Stimulated activated CD8-positive, alpha-beta memory T cell treated with anti-CD3 and anti-CD28 coated beads, Interleukin-2, amount 100 ng/mL, for 1 hour (primary cell): ENCODE measurements at places on chromosomes 13 and 19.

- DNase-seq: no peak
Observed at GRCh38 chr19:12331211-12331941, 2.1 kb downstream of the ZNF563 start.

DNA sequence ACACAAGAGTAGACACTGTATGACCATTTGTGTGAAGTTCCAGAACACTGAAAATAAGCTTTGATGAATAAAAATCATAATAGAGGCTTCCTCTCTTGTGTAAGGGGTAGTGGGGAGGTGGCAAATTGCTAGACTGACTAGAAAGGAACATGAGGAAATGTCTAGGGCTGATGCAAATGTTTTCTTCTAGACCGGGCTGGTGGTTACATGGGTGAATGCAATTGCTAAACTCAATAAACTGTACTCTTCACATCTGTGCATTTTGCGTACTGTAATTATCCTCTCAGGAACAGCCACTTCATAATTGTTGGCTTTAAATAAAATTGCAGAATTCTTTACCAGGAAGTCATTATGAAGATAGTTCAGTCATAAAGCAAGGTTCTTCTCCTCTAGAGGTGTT lies 5.2 kb upstream of the KBTBD7 start:
- DNase-seq: no peak

GRCh38 chr13:75415694-75416093 lies 66.3 kb downstream of the TBC1D4 start:
- no peak for DNase-seq

DNA sequence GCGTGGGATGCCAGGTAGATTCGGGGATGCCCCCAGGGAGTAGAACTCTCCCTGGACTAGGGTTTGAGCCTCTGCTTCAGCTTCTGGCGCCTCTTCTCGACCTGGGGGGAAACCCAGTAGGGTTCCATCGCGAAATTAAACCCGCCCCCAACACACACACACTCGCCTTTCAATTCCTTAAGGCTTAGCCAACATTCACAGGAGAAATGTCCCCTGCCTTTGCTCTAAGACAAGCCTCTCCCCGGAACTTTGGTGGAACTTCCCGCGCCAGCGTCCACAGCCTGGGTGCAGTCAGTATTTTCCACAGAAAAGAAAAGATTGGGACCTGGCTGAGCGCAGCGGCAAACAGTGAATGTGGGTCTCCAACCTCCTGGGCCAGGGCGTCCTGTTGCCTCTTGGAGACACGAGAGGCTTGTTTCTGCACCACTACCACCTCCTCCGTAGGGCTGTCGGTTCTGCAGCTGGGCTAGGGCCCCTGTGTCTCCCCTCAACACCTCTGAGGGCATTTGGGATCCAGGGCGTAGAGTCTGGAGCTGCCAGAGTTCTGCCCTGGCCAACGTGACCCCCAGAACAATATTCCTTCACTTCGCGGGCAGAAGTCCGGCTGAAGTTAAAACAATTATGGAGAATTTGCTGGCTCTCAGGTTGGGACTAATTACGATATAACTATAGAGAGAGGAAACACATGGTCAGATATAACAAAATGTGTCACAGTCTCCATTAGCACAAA lies 3.2 kb downstream of the PDX1 start:
- DNase-seq: no peak

DNA sequence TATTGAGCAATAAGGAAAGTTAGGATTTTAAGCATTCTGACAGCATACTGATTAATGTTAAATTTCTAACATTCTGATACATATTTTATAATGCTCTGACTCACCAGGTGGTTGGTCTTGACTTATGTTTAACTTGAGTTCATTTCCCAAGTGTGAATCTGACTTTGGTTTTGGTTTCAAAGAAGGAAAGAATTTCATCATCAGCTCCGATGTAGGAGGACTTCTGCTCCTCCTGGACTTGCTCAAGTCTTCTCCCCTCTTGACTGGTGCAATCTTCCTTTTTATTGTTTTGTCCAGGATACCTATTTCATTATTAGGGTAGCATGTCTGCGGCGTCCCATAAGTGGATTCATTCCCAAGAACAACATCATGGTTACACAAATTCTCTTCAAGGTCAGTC lies 141.3 kb downstream of the RNF17 start:
- DNase-seq: no peak

GRCh38 chr13:83716121-83716520 lies 166.2 kb downstream of the SLITRK1 start:
- DNase-seq: no peak
